NK-92 treated with Interleukin-12 subunit alpha and Interleukin-12 subunit beta, amount 100 ng/mL, for 24 hours (cell line): ENCODE measurements at places on chromosomes 4 and X.

DNA sequence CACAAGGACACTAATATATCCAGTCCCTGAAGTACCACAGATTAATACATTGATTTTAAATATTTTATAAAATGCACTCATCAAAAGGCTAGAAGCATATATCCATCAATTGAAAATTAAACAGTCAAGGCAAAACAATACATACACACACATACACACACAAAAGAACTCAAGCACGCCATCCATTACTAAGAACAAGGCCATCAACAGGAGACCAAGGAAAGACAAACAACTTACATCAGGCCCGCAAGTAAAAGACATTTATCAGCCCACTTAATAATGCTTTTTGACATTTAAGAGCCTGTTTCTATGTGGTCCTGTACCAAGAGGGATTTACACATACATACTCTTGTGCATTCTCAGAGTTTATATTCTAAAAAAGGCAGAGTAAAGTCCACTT is 50.0 kb upstream of the ZNF827 start:
- no peak for DNase-seq

DNA sequence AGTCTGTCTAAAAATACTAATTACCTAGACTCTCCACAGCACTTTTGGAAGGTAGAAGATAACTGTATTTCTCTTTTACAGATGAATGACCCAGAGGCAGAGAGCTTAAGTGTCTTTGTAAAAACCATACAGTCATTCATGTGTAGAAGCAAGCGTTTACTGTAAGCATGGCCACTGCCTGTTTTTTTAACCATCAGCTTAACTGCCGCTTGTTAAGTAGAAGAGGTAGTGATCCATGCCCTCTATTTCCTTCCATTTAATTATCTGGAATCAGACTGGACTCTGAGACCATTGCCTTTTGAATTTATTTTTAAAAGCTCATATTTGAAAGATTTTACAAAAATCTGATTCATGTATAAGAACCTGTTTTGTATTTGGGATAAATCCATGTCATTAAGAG is 111.2 kb upstream of the TECRL start:
- DNase-seq, result no peak

DNA sequence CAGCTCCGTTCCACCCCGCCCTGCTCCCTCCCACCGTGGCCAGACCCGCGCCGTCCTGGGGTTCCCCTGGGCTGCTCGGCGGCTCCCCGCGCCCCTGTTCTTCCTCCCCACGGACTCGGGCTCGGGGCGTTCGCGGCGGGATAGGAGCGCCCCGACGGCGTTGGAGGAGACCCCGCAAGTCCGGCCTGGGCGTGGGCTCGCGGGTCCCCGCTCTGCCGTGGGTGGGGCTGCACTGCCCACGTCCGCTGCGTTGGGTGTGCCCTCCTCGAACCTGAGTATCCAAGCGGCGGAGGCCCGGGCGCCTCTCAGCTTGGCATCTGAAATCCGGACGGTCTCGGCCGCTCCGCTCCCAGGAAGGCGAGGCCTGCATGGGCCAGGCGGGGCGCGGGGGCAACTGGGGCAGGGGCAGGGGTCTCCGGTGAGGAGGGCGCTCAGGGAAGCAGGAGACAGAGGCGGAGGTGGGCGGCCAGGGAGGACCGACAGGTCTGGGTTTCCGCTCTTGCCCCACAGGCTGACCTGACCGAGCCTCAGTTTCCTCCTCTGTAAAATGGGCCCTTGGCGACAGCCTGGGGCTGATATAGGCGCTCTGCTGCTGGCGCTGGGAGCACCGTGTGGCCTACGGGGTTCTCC is 12.0 kb upstream of the NAT8L start:
- no peak for DNase-seq

DNA sequence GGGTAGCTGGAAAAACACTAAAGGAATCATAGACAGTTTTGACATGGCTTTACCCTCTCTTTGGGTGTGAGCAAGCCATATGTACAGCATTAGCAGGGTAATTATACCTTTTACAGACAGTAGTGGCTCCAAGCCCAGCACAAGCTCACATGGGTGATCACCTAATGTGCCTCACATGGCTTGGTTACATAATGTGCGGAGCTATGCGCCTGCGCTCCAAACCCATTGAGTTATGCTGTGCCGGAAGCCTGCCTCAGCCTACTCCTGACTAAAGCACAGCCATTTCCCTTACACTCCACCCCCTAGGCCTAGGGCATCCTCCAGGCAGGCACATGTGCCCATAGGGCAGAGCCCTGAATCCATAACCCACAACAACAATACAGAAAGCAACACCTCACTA is 6.5 kb upstream of the TSPAN5 start:
- no peak for DNase-seq

DNA sequence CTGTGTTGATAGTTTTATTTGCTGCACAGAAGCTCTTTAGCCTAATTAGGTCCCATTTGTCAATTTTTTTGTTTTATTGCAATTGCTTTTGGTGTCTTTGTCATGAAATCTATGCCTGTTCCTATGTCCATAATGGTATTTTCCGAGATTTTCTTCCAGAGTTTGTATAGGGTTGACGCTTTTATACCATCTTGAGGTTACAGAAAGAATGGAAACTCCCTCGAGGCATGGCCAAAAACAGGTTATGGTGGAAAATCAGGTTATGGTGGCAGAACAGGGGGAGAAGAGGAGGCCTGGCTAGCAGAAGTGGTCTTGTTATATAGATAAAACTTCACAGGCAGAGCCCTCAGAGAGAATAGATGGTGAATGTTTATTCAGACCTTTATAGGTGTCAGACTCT is 21.6 kb downstream of the OPHN1 start:
- no peak for DNase-seq

DNA sequence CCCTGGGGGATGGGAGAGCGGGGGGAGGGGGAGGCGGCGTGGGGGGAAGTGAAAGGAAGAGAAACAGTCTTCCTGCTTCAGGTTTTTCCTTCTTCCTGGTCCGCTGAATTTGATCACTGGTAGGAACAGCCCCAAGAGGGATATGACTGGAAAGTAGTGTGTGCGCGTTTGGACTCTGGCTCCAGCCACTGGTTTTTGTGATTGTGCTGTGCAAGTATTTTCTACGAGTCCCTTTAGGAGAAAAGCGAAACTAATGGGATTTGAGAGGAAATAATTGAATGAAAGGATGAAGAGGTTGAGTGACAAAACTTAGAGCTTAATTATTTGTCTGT is 836 bp downstream of the PRRG1 start:
- DNase-seq, result no peak

DNA sequence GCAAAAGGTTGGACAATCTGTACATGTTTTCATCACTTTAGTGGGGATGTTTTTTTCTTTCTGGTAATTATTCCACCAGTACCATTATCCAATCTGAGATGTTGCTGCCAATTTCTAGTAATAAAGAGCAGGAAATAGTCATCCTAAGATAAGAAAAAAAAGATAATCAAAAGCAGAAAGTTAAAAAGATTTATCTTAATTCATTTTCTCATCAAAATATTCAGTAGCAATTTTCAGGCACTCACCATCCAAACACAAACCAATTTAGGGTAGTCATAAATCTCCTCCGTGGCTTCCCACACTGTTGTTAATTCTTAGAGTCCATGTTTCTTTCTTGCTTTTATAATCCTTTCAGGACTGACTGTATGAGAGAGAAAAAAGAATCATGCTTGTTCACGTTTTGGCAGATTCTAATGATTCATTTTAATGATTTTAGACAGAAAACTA is 263.7 kb upstream of the UGT8 start:
- DNase-seq, result no peak

DNA sequence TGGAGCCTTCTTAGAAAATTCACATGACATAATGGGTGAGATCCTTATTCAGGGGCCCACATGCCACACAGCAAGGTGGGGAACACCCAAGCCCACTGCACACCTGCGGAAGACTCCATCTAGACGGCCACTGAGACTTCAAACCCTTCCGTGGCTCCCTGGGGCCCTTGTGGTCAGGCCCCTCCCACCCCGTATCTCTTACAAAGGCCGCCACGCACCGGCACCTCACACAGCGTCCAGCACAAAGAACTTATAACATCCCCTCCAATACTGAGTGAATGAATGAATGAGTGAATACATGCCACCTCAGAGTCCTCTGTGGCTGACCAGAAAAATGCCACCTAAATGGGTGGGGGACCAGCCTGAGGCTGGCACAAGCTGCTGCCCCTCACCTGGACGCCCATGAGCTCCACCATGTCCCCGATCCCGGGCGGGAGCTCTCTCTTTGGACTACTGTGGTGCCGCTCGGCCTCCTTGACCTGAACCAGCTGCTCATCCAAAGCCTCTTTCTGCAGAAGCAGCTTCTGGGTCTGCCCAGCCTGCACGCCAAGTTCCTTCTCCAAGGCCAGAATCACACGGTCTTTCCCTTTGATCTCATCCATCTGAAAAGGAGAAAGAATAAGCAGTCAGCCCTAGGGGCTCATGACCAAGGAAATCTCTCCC is 66.9 kb upstream of the C4orf50 start:
- no peak for DNase-seq

GRCh38 chr4:83138946-83139345 is 24.4 kb upstream of the PLAC8 start:
- no peak for DNase-seq

DNA sequence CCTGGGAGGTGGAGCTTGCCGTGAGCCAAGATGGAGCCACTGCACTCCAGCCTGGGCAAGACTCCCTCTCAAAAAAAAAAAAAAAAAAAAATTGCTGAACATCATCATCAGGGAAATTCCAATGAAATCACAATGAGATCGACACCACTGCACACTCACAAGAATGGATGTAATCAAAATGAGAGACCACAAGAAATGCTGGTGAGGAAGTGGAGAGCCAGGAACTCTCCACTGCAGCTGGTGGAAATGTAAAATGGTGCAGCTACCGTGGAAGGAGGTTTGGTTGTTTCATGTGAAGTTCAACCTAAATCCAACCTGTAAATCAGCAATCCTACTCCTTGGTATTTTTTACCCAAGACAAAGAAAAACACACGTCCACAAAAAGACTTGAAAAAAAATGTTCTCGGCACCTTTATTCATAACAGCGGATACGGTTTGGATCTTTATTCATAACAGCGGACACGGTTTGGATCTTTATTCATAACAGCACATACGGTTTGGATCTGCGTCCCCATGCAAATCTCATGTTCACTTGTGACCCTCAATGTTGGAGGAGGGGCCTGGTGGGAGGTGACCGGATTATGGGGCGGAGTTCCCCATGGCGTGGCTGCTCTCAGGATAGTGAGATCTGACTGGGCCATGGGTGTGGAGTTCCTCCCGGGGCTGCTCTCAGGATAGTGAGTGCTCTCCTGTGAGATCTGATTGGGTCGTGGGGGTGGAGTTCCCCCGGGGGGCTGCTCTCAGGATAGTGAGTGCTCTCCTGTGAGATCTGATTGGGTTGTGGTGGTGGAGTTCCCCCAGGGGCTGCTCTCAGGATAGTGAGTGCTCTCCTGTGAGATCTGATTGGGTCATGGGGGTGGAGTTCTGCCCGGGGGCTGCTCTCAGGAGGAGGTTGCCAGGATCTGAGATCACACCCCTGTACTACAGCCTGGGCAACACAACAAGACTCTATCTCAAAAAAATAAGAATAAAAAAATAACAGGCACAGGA is 7.7 kb downstream of the GAK start:
- DNase-seq, result no peak

DNA sequence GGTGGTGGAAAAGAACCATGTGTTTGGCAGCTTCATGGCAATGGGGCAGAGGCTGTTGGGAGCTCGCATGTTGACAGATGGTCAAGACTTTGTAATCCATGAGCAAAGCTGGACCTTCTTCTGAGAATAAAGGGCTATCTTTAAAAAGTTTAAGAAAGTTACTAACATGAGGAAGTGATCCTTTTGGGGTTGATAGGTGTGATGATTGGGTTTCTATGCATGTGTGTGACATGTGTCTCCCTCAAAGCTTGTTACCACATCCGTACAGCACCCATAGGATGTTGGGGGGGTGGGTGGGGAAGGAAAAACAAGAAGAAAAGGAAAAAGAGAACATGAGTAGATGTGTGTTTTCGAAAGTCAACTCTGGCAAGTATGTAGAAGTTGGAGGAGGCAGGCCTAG is 123.0 kb upstream of the TLR3 start:
- no peak for DNase-seq
